ENCODE measurements at places on chromosomes 1 and 21. TPM values are rescaled to one million over a fixed set of nuclear protein-coding genes. Genes with fewer than 3 reads are reported as not detected.
A peak's percentile ranks its signal among the peaks of the same experiment; 100 is the strongest.

Gene TDRD10
- not detected for total RNA-seq

Gene ITLN1
- not detected for total RNA-seq

Gene CHIA
- total RNA-seq = not detected

Gene RAB3B
- total RNA-seq = 1.5 TPM

Gene NES
- total RNA-seq = 0.03 TPM

Gene CFHR4
- not detected for total RNA-seq

Gene SYT14
- 0.23 TPM for total RNA-seq

Gene VANGL2
- total RNA-seq = not detected

Gene SPRR3
- total RNA-seq = not detected

Gene CNKSR1
- not detected for total RNA-seq

Gene SYT11
- total RNA-seq = 0.03 TPM

Gene NIBAN1
- total RNA-seq = 36.6 TPM

Gene MIXL1
- not detected for total RNA-seq

Gene HTR1D
- 1.5 TPM for total RNA-seq

Gene CFHR1
- total RNA-seq = not detected

- DNase-seq = no peak
These were observed 465.7 kb downstream of the PLPP3 start for GRCh38 chr1:56113679-56114078.

GRCh38 chr1:228171221-228171891 is 5.8 kb downstream of the IBA57 start:
- no peak for DNase-seq

DNA sequence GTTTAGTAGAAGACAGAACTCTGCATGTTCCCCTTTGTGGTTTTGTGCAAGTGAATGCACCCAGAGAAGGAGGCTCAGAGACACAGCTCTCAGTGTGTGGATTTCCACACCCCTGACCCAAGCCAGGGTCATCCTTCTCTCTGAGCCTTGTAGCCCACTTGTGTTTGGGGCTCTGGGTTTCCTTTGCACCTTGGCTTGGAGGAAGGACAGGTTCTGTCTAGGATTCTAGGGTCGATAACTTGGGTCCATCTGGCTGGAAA is 27.2 kb downstream of the MYOG start:
- no peak for DNase-seq

DNA sequence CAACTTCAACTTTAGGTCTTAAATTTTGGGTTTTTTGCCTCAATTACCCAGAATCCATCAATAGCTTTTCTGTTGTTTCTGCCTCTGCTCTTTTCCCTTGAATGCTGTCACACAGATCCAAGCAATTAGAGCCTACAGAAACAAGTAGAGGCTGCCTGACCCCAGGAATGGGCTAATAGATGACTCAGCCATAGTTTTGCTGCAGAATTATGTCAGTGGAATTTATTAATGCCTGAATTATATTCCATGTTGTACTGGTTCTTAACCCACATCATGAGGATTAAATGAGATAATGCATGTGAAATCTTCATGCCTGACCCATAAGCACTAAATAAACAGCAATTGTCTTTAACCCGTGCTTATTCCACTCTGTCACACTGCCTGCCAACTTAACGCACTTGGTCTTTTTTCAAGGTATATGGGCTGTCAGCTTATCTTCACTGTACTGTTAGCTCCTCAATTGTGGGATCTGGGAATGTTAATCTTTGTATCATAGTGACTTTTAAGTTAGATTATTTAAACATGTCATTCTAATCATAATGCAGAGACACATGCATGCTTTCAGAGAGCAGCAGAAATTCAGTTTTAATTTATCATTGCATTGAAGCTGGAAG is 213.3 kb downstream of the ROR1 start:
- no peak for DNase-seq

DNA sequence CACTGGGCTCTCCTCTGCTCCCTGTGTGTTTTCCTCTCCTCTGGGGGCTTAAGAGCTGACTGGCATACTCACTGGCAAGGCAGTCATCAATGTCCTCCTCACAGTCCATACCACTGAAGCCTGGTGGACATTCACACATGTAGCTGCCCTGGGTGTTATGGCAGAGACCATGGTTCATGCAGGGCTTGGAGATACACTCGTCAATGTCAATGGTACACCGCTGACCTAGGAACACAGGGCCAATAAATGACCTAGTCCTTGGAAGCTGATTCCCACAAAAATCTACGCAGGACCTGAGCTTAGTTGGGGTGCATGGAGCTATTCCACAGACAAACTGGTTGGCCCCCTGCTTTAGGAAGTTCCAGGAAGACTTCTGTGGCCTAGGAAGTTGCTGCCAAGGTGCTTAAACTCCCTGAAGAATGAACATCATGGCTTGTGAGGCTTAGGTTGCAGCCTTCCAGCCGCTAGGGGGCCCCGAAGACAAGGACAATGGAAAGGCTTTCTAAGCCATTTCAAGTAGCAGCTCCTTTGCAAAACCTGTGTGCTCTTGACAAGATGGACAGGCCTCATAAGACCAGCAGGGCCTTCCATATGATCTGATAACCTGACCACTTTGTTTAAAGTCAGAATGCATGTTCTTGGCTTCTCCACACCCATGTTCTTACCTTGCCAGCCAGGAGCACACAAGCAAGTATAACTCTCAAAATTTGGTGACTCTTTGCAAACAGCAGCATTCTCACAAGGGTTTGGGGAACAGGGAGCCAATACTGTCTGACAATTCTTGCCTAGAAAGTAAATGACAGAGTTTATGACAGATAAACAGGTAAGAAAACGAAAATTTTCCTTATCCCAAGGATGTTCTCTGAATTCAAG is 52.3 kb upstream of the ADAM30 start:
- peak; percentile 55 for DNase-seq

GRCh38 chr1:52423771-52424170 is 19.4 kb downstream of the PRPF38A start:
- DNase-seq = no peak

- DNase-seq = no peak
These were observed 23.2 kb downstream of the AVPR1B start for GRCh38 chr1:206094024-206094423.

DNA sequence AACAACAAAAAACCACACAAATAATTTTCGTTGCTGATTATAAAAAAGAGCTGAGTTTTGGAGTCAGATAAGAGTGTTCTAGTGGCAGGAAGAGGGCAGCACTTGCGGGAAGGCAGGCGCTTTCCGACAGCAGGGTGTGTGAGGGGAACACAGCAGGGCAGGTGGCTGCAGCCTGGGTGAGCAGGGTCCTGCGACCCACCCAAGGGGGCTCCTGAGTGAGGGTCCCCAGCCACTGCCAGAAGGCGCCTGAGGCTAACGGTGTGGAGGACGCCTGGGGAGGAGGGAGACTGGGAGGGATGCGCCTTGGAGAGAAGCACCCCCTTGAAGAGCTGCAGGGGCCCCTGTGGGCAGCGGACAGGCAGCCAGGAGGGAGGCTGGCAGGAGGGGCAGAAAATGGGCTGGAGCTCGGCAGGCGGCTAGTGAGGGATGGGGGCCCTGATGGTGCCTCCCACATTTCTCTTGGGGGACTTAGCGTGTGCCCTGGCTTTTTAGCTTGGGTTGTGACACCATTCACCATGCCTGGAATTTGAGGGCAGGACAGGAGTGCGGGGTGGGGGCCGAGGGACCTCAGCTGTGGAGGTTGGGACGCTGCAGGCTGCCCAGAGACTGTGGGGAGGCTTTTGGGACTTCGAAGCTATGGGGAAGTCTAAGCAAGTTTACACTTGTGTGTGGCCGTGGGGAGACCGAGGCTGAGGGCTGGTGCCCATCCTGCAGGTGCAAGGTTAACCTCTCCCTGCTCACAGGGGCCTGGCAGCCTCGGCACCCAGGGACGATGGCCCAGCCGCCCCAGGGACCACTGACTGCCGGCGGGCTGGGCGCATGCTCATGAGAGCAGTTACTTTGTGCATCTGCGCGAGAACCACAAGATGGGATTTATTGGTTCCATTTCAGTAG is 111.4 kb downstream of the SIK1 start:
- DNase-seq = no peak

GRCh38 chr1:64733581-64734286 is 11.1 kb upstream of the RAVER2 start:
- DNase-seq = no peak

- no peak for DNase-seq
These were observed 129.2 kb downstream of the GLUL start for GRCh38 chr1:182262425-182262824.

- no peak for DNase-seq
These were observed 965.4 kb upstream of the TMPRSS15 start for GRCh38 chr21:19368944-19369343.

GRCh38 chr1:32702599-32703478 is at the start of gene SYNC:
SYNC (minus strand) TSS chr1:32702770; CDS start chr1:32702660, 110 bp downstream.
- no peak for DNase-seq

- DNase-seq = no peak
These were observed 20.2 kb downstream of the CLIC4 start for GRCh38 chr1:24765308-24765988.

- DNase-seq = no peak
These were observed 497 bp upstream of the IFNAR2 start for GRCh38 chr21:33229099-33229783.

- DNase-seq = no peak
These were observed 67.8 kb downstream of the TOMM20 start for GRCh38 chr1:235060607-235061470.

- DNase-seq = no peak
These were observed 147.4 kb upstream of the BEND5 start for GRCh38 chr1:48924099-48924498.

DNA sequence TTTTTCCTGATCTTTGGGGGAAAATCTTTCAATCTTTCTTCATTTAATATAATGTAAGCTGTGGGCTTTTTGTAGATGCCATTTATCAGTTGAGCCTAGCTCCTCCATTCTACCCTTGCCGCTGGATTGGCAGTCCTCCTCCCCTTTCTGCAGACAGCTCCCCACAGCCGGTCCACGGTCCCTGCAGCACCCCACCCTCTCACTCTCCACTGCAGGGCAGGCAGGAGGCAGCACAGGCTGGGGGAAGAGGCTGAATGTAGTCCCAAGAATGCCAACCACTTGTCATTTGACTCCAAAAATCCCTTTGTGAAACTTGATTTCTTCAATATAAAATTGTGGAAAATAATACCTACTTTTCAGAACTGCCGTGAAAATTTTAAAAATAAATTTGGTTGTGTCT is 96.7 kb downstream of the SYT2 start:
- no peak for DNase-seq

GRCh38 chr1:87393445-87394085 is 64.9 kb downstream of the LMO4 start:
- DNase-seq = no peak

DNA sequence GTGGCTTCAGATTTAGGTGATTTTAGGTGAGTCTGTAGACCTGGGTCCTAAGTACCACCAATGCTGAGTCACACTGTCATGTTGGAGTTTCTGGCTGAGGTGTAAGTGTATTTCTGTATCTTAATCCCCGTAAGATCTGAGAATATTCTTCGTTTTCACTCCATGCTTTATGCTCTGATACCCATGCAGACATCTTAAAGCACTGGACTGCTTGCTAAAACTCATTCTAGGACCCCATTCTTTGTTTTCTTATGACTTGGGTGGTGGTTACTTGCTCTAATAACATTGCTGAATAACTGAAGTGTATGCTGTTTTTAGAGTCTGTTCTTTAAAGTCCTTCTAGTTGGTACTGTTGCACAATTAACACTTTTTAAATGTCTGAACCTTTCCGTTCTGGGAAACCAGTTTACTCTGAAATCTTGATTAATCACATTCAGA is 36.6 kb downstream of the CDC42 start:
- no peak for DNase-seq

GRCh38 chr1:247277191-247277590 is 21.3 kb downstream of the VN1R5 start:
- no peak for DNase-seq

GRCh38 chr1:202145068-202145743 is 669 bp upstream of the ARL8A start:
- DNase-seq = no peak

- DNase-seq = no peak
These were observed 18.4 kb downstream of the FOXD2 start for GRCh38 chr1:47456250-47456649.

- no peak for DNase-seq
These were observed 26.0 kb downstream of the RNASEL start for GRCh38 chr1:182563095-182563494.

GRCh38 chr1:53556657-53557227 is 97.5 kb downstream of the DMRTB1 start:
- no peak for DNase-seq
